ENCODE measurements at places on chromosomes 2 and 18. TPM values are rescaled to one million over a fixed set of nuclear protein-coding genes. Genes with fewer than 3 reads are reported as not detected.
A peak's percentile ranks its signal among the peaks of the same experiment; 100 is the strongest.

DNA sequence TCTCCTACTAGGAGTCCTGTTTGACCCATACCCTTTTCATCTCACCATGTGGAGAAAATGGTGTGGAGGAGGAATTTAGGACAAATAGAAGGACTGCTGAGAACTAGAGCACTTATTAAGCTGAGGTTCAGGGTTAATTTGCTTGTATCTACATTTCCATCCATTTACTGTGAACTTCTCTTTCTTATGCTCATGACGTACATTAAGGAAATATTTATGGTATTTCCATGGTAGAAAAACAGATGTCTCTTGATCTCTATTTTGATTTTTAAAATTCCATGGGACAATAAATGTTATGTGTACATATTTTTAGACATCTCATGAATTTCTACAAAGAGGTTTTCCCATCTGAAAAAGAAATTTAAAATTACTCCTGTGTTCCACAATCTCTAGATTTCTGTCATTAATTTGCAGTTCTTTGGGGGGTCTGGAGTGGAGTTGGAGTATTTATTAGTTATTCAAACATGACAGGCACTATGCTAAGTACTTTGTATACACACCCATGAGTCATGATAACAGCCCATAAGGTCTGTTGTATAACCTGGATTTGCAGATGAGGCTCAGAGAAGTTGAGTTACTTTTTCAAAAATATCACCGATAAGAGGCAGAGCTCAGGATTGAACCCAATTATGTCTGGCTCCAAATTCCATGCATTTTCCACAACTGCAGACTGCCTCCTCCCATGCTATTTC lies 112.6 kb downstream of the COPS8 start:
- DNase-seq, result no peak

GRCh38 chr2:95695613-95696012 lies 103.8 kb downstream of the TRIM43 start:
- no peak for DNase-seq

DNA sequence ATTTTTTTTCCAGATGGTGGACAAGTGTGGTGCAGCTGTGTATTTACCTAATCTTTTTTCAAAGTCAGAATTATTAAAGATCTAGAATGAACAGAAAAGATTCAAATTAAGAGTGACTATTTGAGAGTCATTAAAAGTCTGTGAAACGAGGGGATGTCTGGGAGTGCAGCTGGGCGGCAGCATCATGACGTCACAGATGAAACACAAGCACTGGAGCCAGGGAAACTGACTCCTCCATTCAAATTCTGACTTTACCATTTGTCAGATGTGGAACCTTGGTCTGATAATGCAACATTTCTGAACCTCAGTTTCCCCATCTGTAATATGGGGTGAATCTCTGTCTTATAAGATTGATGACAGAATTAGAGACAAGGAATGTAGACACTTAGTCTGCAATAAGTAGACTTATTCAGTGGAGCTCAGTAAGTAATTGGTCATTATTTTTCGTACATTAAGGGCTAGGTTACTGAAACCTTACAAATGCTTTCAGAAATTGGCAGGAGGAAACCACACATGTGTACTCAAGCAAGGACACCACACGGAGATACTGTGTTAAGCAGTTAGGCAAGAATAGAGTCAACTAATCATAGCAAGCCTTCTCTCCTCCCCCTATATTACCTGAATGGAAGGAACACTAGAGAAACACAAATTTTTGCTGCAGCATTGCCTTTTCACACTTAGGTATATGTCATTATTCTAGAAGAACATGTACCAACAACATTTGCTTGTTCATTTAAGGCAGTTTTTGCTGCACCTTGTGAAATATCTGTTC lies 27.8 kb upstream of the CXXC1 start:
- DNase-seq, result no peak

DNA sequence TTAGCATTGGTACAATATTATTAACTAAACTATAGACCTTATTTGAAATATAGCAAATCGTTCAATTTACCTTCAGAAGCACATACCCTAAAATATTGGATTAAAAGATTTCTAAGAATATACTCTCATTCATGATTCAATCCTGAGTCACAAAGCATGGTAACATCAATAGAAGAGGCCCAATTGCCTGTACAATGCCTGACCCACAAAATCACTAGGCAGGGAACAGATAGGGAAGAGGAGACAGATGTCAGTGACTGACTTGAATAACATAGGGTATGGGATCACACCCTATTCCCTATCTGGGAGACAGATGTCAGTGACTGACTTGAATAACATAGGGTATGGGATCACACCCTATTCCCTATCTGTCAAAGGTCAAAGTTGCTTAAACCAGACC lies 611.6 kb upstream of the VRK2 start:
- no peak for DNase-seq

GRCh38 chr18:44637210-44638033 lies 43.3 kb upstream of the SETBP1 start:
- no peak for DNase-seq

DNA sequence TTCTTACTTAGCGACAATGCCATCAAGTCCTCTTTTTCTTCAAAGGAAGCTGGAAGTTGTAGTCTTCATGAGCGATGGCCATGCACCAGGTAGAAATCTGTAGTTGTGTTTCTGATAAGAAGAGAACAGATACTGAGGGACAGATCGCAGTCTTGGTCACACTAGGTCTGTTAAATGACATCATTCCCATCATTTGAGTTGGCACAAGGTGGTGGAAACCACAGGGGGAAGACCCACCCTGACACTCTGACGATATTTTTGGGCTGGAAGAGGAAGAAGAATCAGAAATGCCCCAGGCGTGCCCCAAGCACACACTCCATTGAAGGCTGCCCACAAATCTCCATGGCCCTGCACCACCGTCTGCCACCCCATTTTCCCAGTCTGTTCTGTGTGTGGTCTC lies 89.0 kb upstream of the BOD1L2 start:
- DNase-seq, result no peak

DNA sequence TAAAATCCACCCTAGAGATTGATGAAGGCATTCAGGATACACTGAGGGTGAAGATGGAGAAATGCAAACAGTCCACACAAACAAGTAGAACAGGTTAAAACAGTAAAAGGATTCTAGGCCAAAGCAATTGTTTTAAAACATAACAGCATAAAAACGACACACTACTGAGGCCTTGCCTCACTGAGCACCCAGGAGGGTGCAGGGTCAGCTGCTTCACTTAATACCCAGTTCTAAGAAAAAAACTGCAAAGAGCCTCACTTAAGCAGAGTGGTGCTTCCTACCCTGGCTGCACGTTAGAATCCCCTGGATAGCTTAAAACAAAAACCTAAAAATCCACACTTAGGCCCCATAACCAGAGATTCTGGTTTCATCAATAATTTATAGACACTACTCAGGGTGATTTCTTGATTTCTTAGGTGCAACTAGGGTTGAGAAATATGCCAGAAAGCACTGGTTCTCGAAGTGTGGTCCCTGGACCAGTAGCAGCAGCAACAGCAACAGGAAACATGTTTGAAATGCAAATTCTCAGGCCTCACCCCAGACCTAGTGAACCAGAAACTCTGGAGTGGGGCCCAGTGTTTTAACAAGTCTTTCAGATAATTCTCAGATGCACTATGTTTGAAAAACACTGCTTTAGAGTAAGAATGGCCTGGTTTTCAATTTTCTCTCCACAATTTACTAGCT lies 279.1 kb downstream of the ZEB2 start:
- DNase-seq, result no peak

DNA sequence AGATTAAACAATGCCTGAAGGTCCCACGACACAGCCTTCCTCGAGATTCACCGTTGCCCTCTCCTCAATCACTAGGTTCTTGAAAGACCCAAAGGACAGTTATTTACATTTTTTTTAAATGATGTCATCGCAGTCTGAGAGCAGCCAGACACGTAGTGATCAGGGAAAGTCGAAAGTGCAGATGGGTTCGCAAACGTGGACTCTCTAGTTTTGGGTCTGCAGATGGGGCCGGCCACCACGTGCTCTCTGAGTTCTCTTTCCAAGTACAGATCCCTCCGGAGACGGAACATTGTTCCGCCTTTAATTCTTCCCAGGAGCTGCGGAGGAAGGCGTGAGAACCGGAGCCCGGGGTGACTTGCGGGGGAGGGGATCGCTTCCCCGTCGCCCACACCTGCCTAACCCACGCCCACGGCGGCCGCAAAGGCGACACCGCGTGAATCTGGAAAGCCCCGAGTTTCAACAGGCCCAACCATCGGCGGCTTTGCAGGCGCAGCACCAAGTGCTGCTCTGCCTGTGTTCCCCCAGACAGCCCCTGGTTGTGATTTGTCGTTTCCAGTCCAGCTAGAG lies 54.3 kb downstream of the PKDCC start:
- peak; percentile 96 for DNase-seq

- no peak for DNase-seq
Observed at GRCh38 chr18:79453816-79454735, 58.3 kb downstream of the NFATC1 start.

The MEP1B gene
- not detected for total RNA-seq

The NCKAP1 gene
- total RNA-seq, result 50.1 TPM

The DSC2 gene
- total RNA-seq, result 18.7 TPM
